ACHN (cell line): ENCODE measurements at places on chromosomes 11 and 22.
A peak's percentile ranks its signal among the peaks of the same experiment; 100 is the strongest.

- DNase-seq: no peak
Measured at GRCh38 chr11:9625162-9625561, 38.7 kb upstream of the SWAP70 start.

DNA sequence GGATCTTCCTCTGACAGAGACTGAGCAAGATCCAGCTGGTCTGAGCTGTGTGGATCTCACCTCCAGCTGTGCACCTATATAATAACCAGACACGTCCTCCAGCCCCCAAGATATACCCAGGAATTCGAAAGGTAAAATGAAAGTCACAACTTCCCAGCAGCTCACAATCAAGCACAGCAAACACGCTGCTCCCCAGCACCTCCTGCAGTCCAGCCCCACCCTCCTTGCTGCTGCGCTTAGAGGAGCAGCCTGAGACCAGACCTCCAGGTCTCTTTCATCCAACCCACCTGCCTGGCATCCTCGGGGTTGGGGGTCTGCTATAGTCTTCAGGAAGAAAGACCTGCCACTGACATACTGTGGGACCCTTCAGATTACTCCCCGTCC, 3.0 kb upstream of the APOL4 start:
- no peak for DNase-seq

GRCh38 chr11:13280777-13281176, 3.2 kb downstream of the BMAL1 start:
- no peak for DNase-seq

DNA sequence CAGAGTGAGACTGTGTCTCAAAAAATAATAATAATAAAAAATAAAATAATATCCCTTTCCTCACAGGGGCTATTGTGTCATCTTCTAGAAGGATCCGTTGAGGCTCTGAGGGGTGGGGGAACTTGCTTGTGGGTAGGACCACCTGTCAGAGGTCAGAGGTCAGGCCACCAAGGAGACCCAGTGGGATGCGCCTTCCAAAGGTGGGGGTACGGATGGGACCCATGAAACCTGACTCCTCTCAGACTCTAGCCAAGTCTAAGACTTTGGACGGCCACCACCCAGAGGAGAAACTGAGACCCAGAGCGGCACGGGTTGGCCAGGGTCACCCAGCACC, 367 bp upstream of the MMP11 start:
- DNase-seq: no peak

- no peak for DNase-seq
Measured at GRCh38 chr11:108967571-108967970, 302.7 kb downstream of the DDX10 start.

- no peak for DNase-seq
Measured at GRCh38 chr11:71441251-71441650, 6.9 kb downstream of the DHCR7 start.

- no peak for DNase-seq
Measured at GRCh38 chr22:20408891-20409290, 14.9 kb downstream of the ZNF74 start.

GRCh38 chr11:34890089-34890488, 26.1 kb downstream of the APIP start:
- peak; percentile 2 for DNase-seq

- DNase-seq: no peak
Measured at GRCh38 chr11:103875855-103876510, 160.5 kb upstream of the DDI1 start.

DNA sequence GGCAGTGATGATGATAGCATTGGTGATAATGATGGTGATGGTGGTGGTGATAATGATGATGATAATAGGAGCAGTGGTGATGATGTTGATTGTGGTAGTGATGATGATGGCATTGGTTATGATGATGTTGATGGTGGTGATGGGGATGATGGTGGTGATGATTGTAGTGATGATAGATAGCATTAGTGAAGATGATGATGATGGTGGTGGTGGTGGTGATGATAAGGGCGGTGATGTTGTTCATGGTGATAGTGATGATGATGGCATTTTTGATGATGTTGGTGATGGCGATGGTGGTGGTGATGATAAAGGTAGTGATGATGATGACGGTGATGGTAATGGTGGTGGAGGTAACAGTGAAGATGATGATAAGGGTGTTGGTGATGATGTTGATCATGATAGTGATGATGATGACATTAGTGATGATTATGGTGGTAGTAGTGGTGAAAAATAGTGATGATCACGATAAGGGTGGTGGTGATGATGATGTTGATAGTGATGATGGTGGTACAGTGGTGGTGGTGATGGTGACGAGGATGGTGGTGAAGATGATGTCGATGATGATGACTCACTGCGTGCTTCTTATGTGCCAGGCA, 93.0 kb downstream of the MPPED1 start:
- DNase-seq: no peak

GRCh38 chr22:22480940-22481339, 27.6 kb downstream of the ZNF280B start:
- DNase-seq: peak; percentile 19

DNA sequence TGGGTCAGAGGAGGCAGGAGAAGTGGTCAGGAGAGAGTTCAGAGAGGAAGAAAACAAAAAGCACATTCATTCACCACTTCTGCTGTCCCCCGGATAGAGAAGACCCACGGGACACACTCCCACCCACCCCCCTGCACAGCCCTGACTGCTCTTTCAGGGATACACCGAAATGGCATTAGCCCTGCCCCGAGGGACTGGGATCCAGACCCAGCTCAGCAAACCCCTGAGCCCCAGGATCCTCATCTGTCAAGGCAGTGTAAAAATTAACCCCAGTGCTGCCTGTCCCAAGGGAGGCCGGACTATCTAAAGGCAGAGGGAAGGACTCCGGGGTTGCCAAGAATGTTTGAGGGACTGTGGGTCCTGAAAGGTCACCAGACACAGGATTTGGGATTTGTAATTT, 31.2 kb downstream of the TPBGL start:
- DNase-seq: no peak

DNA sequence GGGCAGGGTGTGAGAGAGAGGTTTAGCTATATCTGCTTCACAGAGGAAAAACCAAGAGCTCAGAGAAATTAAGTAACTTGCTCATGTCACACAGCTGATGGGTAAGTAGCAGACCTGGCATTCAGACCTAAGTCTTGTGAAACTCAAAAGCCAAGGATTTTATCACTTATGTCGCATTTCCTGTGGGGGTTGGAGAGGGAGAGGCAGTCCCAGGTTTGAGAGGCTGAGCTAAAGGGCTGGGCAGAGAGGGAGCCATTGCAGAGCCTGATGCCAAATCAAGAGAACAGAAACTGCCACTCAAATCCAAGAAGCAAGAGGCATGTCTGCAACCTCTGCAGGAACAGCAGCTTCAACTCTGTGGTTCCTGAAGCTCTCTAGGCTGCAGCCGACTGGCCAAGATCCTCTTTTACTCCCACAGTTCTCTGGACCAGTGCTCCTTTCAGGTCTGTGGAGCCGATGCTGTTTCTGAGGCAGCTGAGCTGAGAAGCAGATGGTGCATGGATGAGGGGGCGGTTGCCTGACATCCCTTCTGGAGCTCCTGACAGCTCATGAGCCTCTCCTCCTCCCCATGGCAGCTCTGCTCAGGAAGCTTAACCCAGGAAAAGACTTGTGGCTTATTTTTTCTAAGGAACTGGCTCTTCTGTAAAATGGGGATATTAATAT, 47.6 kb upstream of the NAV2 start:
- no peak for DNase-seq

DNA sequence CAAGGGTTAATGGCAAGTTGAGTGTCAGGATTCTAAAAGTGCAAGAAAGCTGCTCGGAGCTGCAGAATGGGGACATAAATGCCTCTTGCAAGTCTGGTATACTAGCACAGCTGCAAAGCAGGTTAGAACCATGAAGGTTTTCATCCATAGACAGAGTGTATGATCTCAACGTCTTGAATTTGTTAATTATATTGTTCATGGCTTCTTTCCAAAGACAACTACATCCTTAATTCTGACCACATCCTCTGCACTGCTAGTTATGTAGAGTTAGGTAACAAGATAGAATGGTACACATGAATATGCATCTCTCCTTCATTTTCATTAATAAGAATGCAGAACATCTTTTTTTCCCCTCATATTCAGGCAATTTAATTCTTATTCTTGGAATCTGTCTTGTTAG, 34.2 kb downstream of the EXPH5 start:
- DNase-seq: no peak

DNA sequence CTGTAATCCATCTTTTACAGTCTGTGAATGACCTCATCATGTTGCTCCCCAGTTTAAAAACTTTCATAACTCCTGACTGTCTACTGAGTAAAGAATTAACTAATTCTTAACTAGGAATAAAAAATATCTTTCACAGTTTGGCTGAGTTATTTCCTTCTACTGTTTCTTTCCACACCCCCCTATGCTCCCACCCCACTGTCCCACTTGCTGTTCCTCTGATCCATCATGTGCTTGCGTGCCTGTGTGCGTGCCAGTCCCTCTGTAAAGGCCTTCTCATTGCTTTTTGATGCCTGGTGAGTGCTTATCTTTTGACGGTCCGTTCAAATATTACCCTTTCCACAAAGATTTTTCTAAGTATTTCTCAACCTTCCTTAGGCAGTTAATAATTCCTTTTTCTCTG, 55.6 kb downstream of the ATG16L2 start:
- peak; percentile 12 for DNase-seq

GRCh38 chr11:78100676-78101472, 21.2 kb upstream of the NDUFC2 start:
- DNase-seq: peak; percentile 9

GRCh38 chr22:22939588-22940368, 52.2 kb downstream of the IGLL5 start:
- no peak for DNase-seq

GRCh38 chr22:33555814-33556522, 364.3 kb downstream of the LARGE1 start:
- peak; percentile 24 for DNase-seq

DNA sequence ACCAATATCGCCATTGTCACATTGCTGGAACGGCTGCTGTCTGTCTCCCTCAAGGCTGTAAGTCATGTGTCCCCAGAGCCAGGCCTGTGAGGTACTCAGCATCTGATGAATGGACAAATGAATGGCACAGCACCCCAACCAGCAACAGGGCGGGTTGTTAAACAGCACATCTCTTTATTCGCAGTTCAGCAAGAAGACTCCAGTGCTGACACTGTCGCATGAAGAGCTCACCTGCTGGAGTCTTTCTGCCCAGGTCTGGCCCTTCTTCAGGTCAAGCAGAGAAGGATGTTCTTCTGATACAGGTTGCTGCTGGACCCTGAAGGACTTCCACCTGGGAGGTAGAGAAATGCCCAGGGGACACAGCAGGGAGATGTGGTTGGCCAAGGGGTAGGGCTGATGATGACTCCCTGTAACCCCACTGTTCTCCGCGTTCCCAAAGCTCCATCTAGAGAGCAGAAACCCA, 4.8 kb downstream of the SPATA19 start:
- DNase-seq: no peak

GRCh38 chr22:21642584-21643448, 714 bp downstream of the SDF2L1 start:
- DNase-seq: peak; percentile 69

- no peak for DNase-seq
Measured at GRCh38 chr11:133381761-133382130, 150.6 kb downstream of the OPCML start.

GRCh38 chr11:126816645-126817044, 183.9 kb downstream of the KIRREL3 start:
- DNase-seq: no peak

DNA sequence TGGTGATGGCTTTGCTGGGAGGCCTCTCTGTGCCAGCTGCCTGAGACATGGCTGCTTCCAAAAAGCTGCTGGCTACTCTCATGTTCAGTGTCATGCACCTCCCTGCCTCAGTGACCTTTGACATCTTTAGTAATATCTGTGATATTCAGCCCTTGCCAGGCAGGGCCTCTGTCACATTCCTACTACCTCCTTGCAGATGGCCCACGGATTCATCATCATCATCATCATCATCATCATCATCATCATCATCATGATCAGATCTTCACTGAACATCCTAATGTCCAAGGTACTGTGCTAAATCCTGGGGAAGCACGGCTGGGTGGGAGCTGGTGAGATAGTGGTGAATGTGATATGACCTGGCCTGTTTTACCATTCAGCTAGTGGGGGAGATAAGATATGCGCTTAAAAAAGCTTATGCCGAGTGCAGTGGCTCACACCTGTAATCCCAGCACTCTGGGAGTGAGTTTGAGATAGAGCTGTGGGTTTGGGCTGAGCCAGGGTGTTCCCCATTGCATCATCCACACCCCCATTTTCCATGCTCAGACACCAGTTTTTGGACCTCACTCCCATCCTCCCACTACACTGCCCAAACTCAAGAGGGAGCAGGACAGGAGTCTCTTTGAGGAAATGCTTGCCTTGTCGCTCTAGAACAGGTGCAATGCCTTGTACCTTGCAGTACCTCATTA, 17.1 kb upstream of the TMPRSS13 start:
- DNase-seq: no peak

DNA sequence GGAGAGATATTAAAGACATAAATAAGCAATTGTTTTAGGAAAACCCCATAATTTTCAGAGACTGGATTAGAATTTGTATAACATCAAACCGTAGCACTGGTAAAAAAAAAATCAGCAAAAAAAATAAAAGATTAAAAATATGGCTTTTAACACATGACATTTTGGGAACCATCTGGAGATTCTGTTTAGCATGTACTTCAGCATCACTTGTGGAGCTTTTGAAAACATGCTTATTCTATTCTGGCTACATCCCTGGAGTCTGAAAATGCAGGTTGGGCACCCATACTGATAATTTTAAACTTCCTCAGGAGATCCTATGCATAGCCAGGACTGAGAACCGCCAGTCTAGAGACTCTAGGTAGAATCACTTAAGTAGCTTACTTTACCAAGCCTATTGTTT, 1190.9 kb downstream of the LRRC4C start:
- DNase-seq: no peak

DNA sequence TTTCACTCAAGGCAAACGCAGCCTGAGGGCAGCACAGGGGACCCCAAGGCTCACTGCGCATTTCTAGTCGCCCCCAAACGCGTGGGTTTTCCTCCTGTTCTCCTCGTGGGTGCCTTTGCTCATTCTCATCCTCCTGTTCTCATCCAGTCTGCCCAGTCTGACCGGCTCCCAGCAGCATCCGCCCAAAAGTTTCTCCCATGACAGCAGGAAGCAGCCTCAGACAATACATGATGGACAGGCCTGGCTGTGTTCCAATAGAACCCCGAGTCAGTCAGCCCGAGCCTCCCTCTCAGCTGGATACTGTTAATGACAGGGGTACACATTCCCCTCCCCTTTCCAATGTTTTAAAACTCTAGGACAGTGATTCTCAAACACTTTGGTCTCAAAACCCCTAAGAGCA, 22.5 kb upstream of the KRTAP5-7 start:
- DNase-seq: no peak

- peak; percentile 45 for DNase-seq
Measured at GRCh38 chr22:45007391-45008185, 2.2 kb downstream of the PHF21B start.

DNA sequence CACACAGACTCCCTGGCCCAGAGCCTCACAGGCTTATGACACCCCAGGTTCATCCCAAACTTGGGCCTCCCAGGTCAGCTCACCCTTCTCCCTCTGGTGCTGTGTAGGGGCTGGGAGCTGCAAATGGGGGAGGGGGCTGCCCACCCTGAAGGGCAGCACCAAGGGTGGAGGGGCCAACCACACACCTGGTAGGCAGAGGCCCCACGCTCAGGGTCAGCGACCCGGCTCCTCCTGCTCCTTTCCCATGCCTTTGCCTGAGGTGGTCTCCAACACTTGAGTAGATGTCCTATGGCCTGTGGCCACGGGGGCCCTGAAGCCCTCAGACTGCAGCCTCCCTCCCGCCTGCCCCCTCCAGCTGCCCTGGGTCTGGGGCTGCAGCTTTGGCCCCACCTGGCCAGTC, 3.4 kb downstream of the DGCR6 start:
- no peak for DNase-seq
